ENCODE measurements at places on chromosomes 12 and 14. TPM values are rescaled to one million over a fixed set of nuclear protein-coding genes. Genes with fewer than 3 reads are reported as not detected.

Gene TAS2R50
- total RNA-seq: 4.7 TPM

Gene KCNH5
- total RNA-seq: not detected

Gene KRT73
- total RNA-seq: not detected

Gene KRT4
- total RNA-seq: not detected

Gene ARHGEF25
- total RNA-seq: 37.0 TPM

Gene ESR2
- total RNA-seq: 0.12 TPM

Gene BICDL1
- not detected for total RNA-seq

Gene FAM186B
- 0.49 TPM for total RNA-seq

Gene DPF3
- 17.2 TPM for total RNA-seq

Gene LTBP2
- 308 TPM for total RNA-seq

Gene KCNH3
- not detected for total RNA-seq

Gene TGM1
- total RNA-seq: 3.1 TPM

Gene FGF23
- not detected for total RNA-seq

Gene PARP2
- total RNA-seq: 4.6 TPM

Gene STON2
- total RNA-seq: 162 TPM

Gene DLK1
- total RNA-seq: not detected

Gene EFS
- total RNA-seq: 28.9 TPM
